ENCODE measurements at places on chromosomes 6 and 20.
A peak's percentile ranks its signal among the peaks of the same experiment; 100 is the strongest.

DNA sequence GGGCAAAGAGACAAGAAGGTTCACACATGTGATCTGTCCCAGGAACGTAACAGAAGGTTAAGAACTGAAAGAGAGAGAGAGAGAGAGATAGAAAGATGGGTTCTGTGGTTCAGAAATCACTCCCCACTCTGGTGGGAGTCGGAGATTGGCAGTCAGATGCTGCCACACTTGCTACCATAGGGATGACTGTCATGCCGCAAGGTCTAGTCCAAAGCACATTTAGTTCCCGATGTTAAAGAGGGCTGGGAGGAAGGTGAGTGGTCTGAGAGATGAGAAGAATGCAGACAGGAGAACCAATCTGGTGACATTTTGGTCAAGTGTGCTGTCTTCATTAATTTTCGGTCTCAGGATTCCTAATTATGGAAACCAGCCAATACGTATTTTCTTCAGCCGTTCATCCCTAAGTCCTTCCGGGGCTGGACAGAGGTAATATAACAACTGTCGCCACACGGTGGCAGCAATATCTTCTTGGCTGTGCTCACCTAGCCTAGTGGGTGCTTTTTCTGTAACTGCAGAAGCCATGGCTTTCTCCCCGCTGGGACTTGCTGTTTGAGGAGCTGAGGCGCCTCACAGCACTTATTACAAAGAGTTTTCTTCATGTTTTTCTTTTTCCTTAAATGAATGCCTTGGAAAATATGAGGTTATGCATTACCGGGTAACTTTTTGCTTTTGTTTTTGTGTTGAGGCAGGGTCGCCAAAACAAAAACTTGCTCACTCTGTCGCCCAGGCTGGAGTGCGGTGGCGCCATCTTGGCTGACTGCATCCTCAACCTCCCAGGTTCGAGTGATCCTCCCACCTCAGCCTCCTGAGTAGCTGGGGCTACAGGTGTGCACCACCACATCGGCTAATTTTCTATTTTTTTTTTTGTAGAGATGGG, 46.0 kb downstream of the SLC35D3 start:
- DNase-seq = peak; percentile 77

DNA sequence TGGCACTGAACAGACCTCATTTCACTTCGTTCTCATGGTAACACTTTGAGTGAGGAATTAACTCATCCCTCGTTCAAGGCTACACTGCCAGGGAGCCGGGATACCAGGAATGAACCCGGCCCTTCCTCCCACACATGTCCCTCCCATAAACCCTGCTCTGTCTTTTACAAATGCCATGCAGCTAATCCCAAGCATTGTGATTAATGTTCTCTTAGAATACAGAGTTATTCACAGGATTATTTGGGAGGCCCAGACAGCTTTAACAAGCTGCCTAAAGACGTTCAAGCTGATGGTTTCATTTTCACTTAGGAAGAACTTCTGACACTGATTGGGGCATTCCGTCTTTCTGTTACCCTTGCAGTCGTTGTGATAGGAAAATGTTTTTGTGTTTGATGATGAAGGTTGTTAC, 42.5 kb upstream of the CD83 start:
- no peak for DNase-seq

- peak; percentile 70 for DNase-seq
Observed at GRCh38 chr20:1301031-1301529, 27.9 kb downstream of the SDCBP2 start.

GRCh38 chr6:33414592-33415271, 3.2 kb downstream of the CUTA start:
- no peak for DNase-seq

DNA sequence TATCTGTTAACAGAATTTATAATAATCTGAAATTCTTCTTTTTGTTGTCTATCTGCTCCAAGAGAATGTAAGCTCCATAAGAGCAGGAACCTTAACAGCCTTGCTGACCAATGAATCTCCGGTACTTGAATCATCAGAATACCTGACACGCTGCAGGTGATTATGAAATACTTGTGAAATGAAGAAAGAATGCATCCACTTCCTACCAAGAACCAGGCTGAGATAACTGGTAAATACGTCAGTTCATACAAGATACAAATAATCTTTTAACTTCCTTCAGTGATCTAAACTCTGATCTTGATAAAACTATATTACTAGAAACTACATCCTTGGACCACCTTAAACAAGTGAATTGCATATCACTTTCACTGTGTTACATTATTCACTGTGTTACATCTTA, 116.2 kb downstream of the MAP3K5 start:
- no peak for DNase-seq

- DNase-seq = no peak
Observed at GRCh38 chr20:16475225-16475624, 98.0 kb downstream of the KIF16B start.

DNA sequence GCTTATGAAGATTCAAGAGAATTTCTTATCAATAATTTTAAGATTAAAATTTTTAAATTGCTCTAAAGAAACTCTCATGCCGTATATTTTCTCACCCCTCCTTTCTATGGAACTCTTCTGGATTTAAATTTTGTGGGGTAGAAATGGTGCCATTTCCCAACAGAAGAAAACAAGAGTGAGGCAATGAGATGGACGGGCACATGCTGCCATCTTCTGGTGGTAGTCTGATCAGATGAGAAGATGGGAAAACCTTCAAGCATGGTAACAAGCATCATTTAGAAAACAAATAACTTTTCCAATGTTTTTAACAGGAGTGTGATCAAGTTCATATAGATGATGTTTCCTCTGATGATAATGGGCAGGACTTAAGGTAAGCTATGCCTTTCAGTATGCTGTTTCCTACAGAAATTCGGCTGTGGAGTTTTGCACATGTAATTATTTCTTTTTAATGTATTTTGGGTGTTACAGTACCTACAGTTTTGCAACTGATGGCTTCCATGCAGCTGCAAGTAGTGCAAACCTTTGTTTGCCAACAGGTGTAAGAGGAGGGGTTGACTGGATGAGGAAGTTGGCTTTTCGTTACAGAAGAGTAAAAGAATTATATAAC, 271.4 kb downstream of the EYA4 start:
- peak; percentile 43 for DNase-seq

GRCh38 chr20:62122654-62123449, 577 bp downstream of the LSM14B start:
- peak; percentile 56 for DNase-seq

DNA sequence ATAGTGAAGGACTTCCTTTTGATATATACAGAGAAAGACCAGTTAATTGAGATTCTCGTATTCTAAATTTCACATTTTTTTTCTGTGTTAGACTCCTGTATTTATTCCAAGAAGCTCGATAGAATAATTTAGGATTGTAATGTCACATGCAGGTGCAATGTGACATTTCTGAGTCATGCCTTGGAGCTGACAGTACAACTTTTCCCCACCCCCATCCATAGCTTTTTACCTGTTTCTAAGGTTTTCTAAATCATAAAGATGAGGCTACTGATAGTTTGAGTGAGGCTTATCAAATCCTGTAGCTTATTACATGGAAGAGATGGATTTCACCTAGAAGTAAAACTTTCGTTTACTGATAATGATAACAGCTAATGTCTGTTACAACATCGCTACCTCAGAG, 37.6 kb downstream of the FLRT3 start:
- no peak for DNase-seq

GRCh38 chr6:69705954-69706353, 90.9 kb downstream of the LMBRD1 start:
- DNase-seq = no peak

DNA sequence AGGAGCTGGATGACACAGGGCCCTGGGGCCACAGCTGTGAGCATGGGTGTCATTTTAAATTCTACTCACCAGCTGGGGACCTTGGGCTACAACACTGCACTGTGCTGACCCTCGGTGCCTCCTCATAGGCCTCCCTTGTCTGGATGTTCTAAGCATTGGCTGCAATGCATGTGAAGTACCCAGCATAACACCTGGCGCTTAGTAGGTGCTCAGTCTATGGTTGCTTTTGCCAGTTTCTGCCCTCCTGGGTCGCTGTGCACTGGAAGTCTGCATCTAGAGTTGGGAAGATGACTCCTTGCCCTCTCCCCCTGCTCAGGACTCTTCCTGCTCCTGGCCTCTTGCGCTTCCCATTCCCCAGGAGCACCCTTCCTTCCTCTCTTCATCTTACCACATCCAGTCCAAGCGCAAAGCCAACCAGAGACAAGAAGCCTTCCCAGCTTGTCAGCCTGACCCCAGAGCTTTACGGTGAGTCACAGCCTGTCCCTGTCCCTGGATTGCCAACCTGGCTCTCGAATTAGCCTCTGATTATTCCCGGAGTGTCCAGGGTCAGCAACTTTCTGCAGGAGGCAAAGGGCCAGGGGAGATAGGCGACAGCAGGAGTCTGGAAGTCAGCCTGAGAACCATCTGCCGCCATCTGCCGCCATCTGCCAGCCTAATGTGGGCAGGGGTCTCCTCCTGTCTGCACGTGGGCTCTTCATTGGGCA, 8.8 kb downstream of the SLC13A3 start:
- no peak for DNase-seq

DNA sequence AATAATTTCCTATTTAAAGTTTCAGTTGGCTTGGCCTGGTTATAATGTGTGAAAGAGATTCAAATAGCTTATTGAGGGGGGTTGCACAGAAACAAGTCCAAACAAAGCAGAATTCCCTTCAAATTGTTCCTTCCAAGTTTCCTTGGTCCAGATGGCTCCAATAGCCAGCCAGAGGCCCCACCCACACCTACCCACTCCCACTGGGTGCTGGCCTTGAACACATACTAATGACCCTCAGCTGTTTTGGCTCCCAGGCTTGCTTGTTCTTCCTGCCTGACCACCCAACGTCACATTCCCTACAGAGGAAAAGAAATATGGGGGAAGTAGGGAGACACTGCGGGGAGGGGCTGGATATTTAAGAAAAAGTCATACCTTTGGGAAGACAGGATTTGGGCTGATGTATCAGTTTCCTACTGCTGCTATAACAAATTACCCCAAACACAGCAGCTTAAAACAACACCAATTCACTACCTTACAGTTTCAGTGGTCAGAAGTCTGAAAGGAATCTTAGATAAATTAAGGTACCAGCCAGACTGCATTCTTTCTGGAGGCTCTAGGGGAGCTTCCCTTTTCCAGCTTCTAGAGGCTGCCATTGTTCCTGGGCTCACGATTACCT, 95.7 kb downstream of the COL21A1 start:
- DNase-seq = no peak

GRCh38 chr6:628766-629165, 28.1 kb downstream of the HUS1B start:
- DNase-seq = no peak

Data from stimulated activated CD8-positive, alpha-beta memory T cell treated with anti-CD3 and anti-CD28 coated beads, Interleukin-4, amount 100 ng/mL, for 48 hours (primary cell).